Sigmoid colon (tissue), 7 donors: ENCODE measurements at places on chromosomes 2 and 18.

DNA sequence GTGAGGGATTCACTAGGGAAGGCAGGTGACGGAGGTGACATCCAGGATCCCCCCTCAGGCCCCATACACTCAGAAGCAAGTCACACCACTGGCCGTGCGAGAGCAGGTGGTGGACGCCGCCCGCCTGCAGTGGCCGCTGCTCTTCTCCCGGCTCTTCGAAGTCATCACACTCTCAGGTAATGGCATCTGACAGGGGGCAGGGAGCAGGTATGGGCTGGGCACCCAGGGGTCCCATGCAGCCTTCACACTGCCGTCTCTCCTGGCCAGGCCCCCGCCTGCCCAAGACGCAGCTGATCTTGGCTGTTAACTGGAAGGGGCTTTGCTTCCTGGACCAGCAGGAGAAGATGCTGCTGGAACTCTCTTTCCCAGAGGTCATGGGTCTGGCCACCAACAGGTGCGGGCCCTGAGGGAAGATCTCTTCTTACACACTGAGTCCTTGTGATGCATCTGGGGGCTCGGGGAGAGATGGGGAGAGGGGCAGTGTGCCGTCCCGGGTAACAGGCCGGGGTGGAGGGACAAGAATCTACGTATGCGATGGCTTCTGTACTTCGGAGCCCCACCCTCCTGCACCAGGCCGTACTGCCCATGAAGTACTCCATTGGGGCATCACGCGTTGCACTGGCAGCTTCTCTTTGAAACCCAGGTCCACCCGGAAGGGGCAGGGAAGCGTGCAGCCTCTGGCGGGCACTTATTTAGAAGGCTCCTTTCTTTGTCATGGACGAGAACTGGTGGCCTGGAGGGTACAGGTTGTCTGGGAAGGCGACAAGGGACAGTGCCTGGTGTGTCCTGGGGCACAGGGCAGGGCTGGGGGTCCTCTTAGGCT is 18.8 kb upstream of the GPR17 start:
- DNase-seq: no peak

GRCh38 chr18:70296289-70296688 is 7.4 kb downstream of the SOCS6 start:
- DNase-seq: no peak

DNA sequence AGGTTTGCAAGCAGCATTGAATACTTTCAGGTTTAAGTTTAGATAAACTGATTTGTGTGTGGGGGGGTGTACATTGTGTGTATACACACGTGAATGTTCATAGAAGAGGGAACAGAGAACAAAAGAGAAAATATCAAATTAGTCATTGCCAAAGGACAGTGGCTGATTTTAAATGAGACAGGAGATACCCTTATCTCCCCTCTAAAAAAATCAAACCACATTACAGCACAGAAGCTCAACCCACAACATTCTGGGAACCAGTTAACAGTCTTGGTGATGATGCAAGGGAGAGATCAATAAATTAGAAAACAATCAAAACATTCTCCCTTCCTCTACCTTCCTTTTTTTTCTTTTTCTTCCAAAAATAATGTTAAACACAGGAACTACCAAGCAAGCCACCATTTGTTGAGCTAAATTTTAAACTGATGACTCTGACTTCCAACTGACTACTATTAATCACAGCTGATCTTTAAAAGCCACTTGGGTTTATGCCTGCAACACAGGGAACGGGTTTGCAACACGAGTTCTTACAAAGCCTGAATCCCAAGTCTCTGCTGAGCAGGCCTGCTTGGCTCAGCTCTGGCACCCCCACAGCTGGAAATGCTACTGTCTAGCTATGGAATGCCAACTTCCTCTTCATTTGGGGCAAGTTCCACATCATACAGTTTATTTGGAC is 119.2 kb upstream of the ACVR1C start:
- DNase-seq: peak; percentile 71

- DNase-seq: no peak
Observed at GRCh38 chr18:63427558-63427957, 5.3 kb upstream of the VPS4B start.

GRCh38 chr2:139177041-139177440 is 396.9 kb upstream of the NXPH2 start:
- no peak for DNase-seq

DNA sequence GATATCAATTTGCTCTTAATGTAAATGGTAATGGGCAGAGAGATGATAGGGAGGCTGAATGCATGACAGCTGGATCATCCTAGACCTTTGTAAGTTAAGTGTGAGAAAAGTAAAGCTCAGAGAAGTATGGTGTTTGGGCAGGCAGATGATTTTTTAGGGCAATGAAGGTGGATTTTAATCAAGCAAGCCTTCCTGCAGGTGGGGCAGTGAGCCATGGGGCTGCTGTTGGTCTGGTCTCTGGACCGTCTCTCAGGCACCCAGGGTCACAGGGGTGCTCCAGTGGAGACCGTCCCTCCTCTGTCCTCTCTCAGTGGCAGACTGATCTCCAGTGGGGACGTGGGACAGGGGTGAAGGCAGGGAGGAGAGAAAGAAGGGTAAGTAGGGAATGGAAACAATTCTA is 69.8 kb upstream of the STK17B start:
- DNase-seq: no peak

DNA sequence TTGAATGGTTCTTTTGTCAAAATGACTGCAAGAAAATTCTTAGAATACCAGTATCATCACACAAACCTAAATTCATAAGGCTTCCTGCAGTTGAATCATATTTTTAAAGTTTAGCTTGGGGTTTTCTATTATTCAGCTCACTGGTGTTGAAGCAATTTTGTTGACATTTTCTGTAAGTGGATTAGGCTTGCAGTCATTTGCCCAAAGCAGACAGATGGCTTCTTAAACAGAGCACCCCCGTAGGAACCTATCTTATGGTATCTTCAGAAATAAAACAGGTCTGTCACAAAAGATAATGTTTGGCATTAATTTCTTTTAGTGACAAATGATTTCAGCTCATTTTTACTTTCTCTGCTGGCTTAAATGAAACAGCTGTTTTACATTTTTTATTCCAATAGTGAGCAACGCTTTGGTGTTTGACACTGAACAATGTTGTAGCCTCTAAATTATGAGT is 331.1 kb downstream of the PLCL1 start:
- DNase-seq: no peak

GRCh38 chr2:182666674-182667314 is 49.3 kb upstream of the DNAJC10 start:
- DNase-seq: no peak

- no peak for DNase-seq
Observed at GRCh38 chr2:54772531-54772930, 49.1 kb downstream of the EML6 start.

GRCh38 chr2:205768815-205769494 is 86.7 kb downstream of the NRP2 start:
- no peak for DNase-seq

GRCh38 chr2:29469516-29469915 is 354.3 kb downstream of the CLIP4 start:
- DNase-seq: no peak

- DNase-seq: no peak
Observed at GRCh38 chr2:65530547-65531320, 98.3 kb upstream of the SPRED2 start.

- DNase-seq: no peak
Observed at GRCh38 chr2:181188605-181189004, 208.2 kb downstream of the UBE2E3 start.

DNA sequence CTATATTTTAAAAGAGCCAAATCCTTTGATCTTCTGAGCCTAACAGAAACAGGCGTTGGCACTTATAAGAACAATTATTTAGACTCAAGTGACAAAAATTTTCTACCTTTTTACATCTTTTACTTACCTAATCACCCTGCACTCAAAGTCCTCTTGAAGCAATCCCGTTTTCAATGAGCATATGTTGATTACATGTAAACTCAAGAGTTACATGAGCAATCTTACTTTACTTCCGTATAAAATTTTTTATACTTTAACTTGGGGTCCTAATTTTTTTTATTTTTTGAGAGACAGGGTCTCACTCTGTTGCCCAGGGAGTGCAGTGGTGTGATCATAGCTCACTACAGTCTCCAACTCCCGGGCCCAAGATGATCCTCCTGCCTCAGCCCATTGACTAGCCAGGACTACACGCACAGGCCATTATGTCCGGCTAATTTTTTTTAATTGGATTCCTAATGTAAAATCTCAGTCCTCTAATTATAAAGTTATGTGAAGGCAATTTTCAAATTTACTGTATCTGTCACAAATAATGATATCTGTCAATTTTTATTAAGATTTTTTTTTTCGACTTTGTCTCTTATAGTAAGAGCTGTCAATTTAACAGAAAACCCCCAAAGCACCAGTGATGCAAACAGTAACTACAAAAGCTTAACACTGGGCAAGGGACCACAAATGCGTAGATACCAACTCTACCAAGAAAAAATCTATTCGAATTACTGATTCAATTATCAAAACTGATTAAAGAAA is 19.1 kb upstream of the STPG4 start:
- DNase-seq: no peak

- DNase-seq: peak; percentile 78
Observed at GRCh38 chr2:152490686-152491455, 155.9 kb downstream of the FMNL2 start.

GRCh38 chr2:118855451-118856279 is 8.2 kb upstream of the EN1 start:
- DNase-seq: peak; percentile 84

GRCh38 chr2:110741491-110741980 is 9.2 kb downstream of the ACOXL start:
- DNase-seq: no peak

- no peak for DNase-seq
Observed at GRCh38 chr2:96899413-96899741, 29.5 kb upstream of the SEMA4C start.

DNA sequence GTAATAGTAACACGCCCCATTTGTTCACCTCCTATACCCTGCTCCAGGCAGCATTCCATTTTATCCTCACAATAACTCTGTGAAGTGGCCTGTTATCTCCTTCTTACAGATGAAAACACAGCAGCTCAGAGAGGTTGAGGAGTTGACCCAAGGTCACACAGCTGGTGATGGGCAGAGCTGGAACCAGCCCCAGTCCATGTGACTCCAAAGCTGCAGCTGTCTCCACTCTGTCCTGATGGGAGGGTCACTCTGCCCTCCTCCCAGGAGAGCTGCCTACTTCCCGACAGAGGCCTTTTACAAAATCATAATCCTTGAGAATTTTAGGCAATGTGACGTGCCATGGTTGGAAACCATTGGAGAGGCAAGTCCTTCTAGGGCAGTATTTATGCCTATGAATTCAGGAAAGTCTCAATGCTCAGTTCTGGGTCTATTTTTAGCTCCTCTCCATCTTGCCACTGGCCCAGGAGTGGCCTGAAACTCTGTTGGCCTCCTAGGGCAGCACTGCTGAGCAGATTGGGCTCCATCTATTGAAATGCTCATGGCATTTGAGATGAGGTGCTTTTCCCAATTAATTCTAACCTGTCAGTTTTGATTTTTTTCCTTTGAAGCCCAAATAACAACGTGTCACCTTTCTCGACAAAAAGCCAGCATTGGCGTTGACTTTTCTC is 162.0 kb upstream of the MSH6 start:
- DNase-seq: no peak

GRCh38 chr2:71889759-71890684 is 257.6 kb downstream of the CYP26B1 start:
- DNase-seq: no peak

- DNase-seq: no peak
Observed at GRCh38 chr2:132797071-132797470, 127.1 kb upstream of the LYPD1 start.

DNA sequence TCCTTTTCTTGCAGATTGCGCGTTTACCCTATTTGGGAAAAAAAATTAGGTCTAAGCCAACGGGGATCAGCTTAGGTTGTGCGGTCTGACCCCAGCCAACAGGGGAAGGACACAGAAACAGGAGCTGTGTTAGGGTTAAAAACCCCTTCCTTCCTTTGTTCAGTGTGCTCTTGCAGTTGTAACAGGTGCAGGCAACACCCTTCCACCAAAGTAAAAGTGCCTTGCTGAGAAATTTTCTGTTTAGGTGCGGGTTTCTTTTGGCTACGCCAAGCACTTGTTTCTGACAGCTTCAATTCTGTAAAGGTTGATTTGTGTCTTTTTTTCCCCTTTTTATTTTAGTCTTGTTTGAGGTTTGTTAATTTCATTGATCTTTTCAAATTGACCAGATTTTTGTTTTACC is 92.5 kb downstream of the PTPN4 start:
- no peak for DNase-seq

- DNase-seq: no peak
Observed at GRCh38 chr2:119005555-119005954, 63.6 kb downstream of the MARCO start.

DNA sequence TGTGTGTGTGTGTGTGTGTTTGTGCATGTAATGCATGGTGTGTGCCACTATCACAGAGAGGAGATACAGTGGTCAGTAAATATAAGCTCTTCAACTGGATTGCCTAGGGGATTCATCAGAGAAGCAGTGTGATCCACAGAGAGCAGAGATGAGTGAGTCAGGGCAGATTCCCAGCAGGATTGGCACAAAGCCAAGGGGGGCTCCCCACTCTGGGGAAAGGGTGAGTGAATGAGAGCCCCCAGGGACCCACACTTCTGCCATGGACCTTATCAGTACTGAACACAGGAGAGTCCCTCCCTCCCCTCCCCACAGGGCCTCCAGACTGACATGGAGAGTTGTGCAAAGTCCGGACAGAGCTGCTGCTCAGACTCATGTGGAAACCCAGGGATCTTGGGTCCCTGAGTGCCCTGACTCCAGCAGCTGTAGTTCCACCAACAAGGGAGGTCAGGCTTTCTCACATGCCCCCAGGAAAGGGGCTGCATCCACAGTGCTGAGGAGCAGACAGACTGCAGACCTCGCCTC is 748.8 kb downstream of the NR4A2 start:
- DNase-seq: no peak

DNA sequence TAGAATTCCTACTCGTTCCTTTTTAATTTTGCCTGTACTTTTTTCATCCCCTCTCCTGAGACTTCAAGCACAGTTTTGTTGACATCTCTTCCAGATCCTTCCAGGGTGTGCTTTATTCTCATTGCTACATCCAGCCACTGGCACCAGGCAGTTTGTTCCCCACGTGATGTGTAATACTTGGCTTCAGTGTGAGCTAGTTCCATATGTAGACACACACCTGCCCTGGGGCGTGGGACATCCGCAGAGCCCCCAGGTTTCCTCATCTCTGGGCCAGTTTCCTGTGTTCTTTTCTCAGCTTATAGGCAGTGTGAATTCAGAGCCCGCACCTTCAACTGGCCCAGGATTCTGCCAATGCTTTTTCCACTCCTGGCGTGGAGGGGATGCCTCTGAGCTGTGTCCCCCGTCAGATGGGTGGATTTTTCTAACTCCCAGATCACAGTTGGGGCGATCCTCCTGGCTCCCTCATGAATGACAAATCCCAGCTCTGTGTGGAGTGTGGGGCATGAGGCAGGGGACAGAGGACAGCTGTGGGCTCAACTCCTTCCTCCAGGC is 46.6 kb downstream of the DIPK1C start:
- no peak for DNase-seq

DNA sequence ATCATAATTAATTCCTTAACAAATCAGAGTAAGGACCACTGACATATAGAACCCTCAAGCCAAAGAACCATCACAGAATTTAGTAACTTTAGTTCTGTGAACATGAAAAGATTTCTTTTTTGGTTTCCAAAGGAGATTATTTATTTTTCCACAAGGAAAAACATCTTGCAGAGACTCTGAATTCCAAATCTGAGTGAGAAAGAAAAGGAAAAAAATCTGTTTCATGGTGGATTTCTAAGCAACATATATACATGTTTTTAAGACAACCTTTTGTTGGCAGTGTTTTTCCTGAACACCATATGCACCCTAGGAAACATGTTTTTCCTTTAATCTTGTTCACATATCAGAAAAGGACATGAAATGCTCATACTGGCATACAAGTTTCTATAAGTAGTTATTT is 149.8 kb downstream of the AGPS start:
- DNase-seq: no peak
